ENCODE measurements at places on chromosomes 5 and 9.

GRCh38 chr5:89948977-89949376 lies 460.6 kb downstream of the CETN3 start:
- DNase-seq, result no peak

DNA sequence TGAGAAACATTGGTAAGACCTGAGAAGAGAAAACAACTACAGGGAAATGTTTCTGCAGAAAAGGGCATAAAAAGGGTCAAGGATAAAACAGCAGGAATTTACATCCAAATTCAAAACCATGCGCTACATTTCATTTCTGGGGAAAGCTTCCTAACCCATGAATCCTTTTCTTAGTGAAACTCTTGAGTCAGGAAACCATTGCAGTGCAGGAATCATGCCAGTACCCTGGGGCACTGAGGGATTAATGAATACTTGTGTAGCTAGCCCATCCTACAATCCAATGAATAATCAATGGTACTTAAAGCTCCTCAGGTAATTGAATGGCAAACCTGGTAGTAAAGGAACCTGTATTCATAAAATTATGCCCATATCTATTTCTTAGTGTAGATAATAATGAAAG lies 580.5 kb downstream of the TLE1 start:
- DNase-seq, result no peak

- no peak for DNase-seq
Measured at GRCh38 chr9:121707477-121708424, 56.3 kb downstream of the DAB2IP start.

GRCh38 chr5:64566310-64566916 lies 60.6 kb downstream of the RGS7BP start:
- no peak for DNase-seq

- DNase-seq, result no peak
Measured at GRCh38 chr9:131669269-131670157, 70.4 kb downstream of the RAPGEF1 start.

DNA sequence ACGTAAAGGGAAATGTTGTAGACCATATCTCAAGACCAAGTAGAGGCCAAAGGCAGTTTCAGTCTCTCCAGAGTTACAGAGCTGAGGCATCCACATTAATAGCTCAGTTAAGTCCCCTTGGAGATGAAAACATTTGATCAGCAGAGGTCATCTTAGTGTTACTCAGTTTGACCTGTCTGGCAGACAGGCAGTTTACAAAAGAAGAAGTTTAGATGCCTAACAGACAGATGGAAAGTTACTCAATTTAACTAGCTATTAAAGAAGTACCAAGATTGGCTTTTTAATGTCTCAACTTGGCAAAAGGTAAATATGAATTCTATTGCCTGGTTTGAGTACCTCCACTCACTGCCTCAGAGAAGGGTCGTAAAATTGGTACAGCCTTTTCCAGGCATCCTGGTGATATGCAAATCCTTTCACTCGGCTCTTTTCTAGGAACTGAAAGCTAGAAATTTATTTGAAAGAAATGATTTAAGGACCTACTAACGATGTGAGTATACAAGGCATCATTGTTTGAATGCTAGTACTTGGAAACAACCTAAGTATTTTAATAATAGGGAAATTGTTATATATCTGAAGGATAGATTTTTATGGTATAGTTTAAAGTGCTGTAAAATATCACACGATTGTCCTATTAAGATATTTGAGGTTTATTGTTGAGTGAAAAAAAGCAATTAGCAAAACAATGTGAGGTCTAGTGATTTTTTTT lies 14.8 kb downstream of the ACO1 start:
- DNase-seq, result no peak

DNA sequence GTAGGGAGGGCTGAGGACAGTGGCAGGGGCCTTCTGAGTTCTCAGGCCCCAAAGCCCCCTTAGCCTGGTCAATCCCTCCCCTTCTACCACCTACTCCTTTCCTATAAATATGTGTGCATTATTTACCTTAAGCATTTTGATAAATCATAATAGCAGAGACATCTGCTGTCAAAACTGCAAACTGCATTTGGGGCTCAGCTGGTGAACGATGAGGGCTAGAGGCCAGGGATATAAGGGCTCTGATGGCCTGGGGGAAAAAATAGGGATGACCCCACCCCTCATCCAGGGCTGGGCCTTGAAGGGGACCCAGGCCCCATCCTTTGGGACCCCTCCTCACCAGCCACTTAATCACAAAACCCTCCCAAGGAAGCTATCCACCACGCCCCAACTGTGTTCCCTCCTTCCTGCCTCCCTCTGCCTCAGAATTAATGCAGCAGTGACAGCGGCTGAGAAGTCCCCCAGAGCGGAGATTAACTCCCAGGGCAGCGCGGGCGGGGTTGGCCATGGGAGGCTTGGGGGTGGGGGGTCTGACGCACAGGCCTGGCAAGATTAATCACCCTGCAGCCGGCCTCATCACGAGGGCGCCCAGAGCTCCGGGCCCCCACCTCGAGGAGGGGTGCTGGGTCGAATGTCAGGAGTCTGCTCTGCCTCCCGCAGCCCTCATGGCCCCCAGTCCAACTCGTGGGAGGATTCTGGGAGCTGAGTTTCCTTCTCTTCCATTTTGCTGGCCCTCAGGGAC lies 42.1 kb downstream of the CXXC5 start:
- DNase-seq, result peak; percentile 73

DNA sequence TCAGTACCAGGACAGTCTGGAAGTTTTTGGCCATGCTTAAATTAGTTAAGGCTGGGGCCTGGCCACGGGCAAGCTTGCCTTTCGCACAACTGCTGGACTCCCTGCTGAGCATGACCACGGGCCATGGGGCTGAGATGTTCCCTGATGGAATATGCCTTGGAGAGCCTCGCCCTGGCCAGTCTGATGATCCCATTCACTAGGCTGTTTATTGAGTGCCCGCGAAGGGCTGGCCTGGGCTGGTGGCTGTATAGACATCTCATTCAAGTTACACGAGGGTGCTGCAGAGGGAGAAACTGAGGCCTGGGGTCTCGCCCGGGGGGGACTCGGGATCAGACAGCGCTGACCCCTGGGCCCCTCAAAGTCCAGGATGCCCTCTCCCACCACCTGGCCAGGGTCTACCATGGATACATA lies 7.8 kb upstream of the RXRA start:
- no peak for DNase-seq

GRCh38 chr5:39211773-39212172 lies 7.6 kb downstream of the FYB1 start:
- DNase-seq, result no peak

DNA sequence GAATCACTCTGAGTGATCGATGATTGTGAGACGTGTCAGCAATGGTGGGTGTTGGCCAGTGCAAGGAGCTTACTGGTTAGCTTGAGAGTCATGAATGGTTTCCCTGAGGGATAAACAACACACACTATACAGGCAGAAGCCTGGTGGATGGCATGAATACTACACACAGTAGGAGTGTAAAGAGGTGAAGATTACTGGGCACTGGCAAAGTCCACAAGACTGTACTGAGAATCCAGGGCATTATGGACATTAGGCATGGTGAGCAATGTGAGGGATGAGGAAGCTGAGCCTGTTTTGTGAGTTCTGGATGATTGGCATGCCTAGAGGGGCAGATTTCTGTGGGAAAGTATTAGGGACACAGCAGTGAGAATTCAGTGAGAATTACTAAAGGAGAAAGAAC lies 71.3 kb downstream of the KDM4C start:
- no peak for DNase-seq

- no peak for DNase-seq
Measured at GRCh38 chr5:169153405-169153804, 147.5 kb downstream of the SLIT3 start.

GRCh38 chr5:57550132-57550531 lies 67.5 kb upstream of the ACTBL2 start:
- DNase-seq, result no peak

DNA sequence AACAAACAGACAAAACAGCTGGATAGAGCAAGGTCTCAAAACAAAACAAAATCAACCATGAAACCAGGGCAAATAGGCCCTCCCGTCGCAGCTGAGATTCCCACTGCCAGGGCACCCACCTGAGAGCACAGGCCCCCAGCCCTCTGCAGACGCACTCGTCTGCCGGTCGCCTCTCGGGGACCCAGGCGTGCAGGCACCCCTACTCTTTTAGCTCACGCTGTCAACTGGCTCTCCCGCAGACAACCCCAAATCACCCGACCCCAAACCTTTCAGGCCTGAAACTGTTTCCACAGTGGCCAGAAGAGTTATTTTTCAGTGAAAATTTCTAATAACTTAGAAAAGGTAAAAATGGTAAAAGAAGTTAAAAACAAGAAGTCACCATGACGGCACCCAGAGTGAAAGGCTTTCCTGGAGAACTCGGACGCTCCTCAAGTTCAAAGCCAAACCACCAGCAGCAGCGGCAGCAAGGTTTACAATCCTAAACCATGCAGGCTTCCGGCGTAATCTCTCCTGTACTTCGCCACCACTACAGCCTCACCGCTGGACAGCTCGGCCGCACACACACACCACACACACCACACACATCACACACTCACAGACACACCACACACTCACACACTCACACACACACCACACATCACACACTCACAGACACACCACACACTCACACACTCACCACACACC lies 1.9 kb upstream of the UBE2QL1 start:
- no peak for DNase-seq

DNA sequence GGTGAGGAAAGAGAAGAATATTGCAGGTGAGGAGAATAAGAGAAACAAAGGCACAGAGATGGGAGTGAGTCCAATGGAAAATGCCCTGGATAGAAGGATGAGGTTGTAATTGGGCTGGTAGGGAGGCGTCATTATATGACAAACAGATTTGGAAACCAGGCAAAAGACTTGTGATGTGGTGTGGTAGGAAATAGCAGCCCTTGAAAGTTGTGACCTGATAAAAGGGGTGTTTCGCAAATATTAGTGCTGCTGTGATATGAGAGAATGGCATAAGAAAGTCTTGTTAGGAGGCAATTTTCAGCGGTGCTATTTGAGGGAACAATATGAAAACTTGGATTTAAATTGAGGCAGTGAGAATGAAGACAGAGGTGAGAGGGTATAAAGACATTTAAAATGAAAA lies 217.5 kb upstream of the ACTBL2 start:
- no peak for DNase-seq

GRCh38 chr5:60649288-60649917 lies 50.6 kb downstream of the DEPDC1B start:
- peak; percentile 40 for DNase-seq

- no peak for DNase-seq
Measured at GRCh38 chr9:109767404-109767803, 12.6 kb upstream of the PALM2AKAP2 start.

DNA sequence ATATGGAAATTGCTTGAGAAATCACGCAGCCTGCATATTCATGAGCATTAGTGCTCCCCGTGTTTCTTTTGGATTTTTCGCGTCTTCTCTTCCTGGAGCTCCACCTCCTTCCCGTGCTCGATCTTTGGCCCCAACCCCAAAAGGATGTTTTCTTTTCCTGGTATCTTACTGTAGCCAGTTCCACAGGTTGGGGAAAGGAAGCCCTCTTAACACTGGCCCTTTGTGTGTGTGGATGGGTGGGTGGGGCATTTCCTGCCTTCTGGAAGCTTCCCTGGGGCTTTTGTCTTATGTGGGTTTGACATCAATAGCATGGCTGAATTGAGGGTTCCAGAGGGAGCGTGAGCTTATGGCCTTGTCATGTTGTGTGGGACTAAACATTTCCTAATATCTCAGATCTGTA lies 21.9 kb downstream of the STXBP1 start:
- DNase-seq, result no peak

- no peak for DNase-seq
Measured at GRCh38 chr9:98665501-98665900, 43.2 kb downstream of the GABBR2 start.

DNA sequence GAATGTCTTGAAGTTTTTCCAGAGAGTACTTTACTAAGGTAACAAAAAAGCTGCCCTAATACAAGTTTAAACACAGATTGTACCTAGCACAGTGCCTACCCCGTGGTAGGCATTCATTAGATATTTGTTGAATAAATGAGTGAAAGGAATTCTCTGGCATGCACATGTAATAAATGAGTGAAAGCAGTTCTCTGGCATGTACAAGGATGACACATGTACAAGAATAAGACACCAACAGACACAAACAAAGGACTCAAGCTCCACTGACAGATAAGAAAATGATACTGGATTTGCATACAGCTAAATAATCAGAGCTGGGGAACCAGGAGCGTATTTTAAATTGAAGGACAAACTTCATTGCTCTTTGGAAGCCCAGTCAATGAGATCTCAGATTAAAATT lies 535.8 kb downstream of the EFNA5 start:
- DNase-seq, result no peak

DNA sequence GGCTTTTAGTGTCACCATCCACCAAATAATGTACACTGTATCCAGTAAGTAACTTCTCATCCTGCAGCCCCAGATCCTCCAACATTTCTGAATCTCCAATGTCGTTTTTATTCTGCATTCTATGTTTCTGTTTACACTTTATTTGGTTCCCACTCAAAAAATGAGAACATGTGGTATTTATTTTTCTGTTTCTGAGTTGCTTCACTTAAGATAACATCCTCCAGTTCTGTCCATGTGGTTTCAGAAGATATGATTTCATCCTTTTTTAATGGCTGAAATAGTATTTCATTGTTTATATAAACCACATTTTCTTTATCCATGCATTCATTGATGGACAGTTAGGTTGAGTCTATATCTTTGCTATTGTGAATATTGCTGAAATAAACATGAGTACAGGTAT lies 677.3 kb upstream of the FTMT start:
- DNase-seq, result no peak

DNA sequence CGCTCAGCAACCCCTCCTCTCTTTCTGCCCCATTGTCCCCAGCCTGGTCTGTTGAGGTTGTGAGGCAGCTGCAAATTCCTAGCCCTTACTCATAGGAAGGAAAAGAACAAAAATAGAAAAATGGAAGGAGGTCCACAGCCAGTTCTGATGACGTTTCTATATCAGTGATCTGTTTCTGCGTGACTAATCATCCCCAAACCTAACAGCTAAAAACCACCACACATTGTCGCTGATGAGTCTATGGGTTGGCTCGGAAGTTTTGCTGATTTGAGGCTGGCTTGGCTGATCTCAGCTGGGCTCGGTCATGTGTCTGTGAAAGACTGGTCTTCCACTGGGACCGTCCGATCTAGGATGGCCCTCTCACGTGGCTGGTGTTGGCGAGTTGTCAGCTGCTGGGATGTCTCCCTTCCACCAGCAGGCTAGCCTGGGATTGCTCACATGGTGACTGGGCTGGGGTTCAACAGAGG lies 200.6 kb upstream of the ZNF618 start:
- DNase-seq, result peak; percentile 63
